ENCODE measurements at places on chromosomes 13 and 19. TPM values are rescaled to one million over a fixed set of nuclear protein-coding genes. Genes with fewer than 3 reads are reported as not detected.

The OSCAR gene
- total RNA-seq = 0.42 TPM

DNA sequence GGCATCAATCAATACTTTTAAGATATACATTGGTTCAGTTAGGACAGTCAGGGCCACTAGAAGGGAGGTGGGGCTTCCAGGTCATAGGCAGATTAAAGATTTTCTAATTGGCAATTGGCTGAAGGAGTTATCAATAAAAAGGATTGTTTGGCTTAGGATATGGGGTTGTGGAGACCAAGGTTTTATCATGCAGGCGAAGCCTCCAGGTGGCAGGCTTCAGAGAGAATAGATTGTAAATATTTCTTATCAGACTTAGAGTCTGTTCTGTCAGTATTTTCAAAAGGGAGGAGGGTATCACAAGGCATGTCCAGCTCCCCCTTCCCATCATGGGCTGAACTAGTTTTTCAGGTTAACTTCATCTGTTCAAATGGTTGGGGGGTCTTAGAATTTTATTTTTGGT, 77.4 kb upstream of the FARP1 start:
- no peak for DNase-seq

The ZNF155 gene
- total RNA-seq = 2.2 TPM

DNA sequence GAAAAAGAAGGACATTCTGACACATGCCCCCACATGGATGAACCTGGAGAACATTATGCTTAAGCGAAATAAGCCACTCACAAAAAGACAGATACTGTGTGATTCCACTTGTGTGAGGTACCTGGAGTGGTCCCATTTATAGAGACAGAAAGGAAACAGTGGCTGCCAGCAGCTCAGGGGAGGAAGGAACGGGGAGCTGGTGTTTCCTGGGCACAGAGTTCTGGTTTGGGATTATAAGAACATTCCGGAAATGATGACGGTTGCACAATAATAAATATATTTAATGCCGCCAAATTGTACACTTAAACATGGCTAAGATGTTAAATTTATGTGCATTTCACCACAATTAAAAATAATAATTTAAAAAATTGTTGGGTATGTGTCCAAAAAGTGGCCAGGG, 33.0 kb downstream of the SERP2 start:
- DNase-seq = no peak

DNA sequence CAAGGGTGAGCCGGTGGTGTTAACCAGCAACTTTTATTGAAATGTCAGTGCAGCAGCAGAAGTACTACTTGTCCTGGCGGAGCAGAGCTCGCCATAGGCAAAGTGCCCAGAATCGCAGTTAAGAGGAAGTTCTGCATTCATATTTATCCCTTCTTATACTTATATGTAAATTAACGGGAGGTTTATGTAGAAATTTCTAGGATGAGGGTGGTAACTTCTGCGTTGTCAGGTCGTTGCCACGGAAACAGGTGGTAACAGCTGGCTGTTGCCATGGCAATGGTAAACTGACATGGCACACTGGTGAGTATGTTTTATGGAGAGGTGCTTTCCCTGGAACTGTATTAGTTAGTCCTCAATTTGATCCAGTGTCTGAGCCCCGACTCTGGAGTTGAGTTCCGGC, 2494.9 kb upstream of the PCDH20 start:
- DNase-seq = no peak

The C19orf73 gene
- total RNA-seq = 0.92 TPM

The CYP4F12 gene
- total RNA-seq = not detected

The CCL25 gene
- 10.2 TPM for total RNA-seq

The COMP gene
- total RNA-seq = not detected

DNA sequence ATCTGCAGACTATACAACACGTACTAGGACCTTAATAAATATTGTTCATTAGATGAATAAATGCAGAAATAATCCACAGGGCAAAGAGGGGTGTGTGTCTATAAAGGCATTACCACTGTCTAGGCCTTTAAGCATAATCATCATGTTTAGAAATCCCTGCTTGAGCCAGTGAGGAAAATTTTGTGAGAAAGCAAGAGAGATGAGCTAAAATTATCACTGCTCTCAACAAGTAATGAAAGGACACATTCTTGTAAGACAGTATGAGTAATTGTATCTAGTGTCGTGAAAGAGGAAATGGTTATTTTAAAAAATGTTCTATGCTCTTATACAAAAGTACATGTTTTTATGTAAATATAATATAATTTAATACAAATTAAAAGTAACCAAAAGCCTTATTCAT, 1699.4 kb downstream of the PCDH9 start:
- no peak for DNase-seq

DNA sequence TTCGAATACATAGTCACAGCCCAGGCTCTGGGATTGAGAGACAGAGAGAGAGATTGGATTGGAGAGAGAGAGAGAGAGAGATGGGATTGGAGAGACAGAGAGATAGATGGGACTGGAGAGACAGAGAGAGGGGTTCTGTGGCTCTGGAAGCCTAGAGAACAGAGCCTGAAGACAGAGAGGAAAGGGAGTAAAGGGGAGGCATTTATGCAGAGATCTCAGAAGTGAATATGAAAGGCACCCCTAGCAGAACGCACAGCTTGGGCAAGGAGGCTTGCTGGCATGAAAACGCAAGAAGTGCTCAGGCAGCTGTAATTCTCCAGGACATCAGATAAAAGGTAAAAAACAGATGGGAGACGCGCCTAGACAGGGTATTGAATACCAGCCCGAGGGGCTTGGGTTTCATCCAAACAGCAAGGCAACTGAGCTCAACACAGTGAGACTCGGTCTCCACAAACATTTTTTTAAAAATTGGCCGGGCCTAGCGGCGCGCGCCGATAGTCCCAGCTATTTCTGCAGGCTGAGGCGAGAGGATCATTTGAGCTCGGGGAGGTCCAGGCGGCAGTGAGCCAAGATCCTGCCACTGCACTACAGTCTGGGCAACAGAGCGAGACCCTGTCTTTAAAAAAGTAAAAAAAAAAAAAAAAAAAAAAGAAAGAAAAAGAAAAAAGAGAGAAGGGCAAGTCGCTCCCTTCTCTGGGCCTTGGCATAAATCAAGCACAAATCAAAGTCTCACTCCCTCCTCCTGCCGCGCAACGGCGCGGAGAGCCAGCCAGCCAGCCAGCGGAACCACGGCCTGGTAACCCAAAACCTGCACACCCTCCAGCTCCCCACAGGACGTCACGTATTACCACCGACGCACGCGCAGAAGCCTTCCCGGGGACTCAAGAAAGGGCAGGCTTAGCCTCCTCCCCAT, 774 bp upstream of the PPP2R1A start:
- DNase-seq = no peak

DNA sequence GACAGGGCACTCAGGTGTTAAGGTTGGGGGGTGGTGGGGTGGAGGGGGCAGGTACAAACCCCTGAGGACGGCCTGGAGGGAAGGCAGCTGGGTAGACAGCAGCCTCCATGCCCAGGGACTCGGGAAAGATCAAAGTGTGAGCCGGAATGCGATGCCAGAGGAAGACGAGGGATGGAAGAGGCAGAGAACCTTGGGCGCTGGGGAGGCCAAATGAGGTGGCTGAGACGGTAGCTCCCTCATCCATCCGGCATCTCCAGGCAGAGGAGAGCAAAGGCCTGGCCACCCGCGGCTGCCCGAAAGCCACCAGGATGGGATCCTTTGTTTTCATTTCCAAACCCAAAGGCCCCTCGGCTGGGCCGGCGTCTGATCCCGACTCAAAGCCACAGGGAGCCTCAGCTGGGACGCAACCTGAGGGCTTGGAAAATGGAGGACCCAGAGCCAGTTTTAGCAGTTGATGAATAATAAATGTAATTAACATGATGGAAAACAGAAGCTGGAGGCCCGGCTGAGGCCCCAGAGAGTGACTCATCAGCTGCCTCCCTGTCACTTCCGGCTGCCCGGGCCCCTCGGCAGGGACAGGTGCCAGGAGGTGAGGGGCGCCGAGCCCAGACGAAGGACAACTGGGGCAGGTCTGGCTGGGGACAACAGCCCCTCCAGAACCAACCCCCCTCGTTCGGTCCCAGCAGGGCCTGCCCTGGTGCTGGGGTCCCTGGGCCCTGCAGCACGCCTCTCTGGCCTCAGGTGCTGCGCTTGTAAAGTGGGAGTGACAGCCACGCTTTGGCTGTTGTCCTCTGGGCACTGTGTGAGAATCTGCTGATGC, 61.6 kb downstream of the CEBPG start:
- DNase-seq = no peak

The FBXO27 gene
- total RNA-seq = not detected

- no peak for DNase-seq
These were observed 15.1 kb downstream of the DEDD2 start for GRCh38 chr19:42202290-42202880.

DNA sequence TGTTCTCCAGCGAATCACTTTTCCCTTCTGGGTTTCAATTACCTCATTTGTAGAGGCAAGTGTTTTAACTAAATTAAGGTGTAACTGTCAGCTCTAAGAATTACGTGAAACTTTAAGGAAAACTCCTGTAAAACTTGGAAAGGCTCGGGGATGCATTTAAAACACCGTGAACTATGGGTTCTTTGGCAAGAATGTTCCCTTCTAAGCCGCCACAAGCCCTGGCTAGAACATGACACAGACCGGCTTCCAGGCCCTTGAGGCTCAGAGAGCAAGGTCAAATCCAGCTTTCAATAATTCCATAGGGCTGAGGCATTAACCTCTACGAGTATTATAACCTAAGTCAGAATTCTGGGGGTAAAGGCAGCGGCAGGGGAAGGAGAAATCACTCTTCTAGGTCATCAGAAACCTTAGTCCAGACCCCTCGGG, 685 bp downstream of the VWA8 start:
- DNase-seq = no peak

GRCh38 chr13:20566468-20566897, 474 bp upstream of the IFT88 start:
- DNase-seq = no peak

DNA sequence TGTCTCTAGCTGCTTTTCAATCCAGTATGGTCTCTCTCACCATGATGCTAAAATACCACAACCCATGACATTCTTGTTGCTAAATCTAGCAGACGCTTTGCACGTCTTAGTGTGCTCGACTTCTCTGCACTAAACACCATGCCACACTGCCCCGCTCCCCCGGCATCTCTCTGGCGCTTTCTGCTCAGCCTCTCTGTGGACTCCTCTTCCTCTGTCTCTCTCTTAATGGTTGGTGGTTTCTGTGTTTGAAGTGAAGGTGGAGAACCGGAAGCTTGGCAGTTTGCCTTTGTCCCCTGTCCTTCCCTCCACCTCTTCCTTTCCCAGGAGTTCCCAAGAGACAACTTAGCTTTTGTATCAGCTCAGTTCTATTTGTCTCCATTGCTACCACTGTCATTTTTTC, 8.8 kb downstream of the ERCC5 start:
- DNase-seq = no peak

GRCh38 chr19:5144545-5145179, 175.7 kb downstream of the KDM4B start:
- no peak for DNase-seq

GRCh38 chr13:36666477-36667229, 7.2 kb upstream of the SERTM1 start:
- no peak for DNase-seq

The NFILZ gene
- not detected for total RNA-seq

The NDUFA7 gene
- total RNA-seq = 56.0 TPM

The SIPA1L3 gene
- 18.3 TPM for total RNA-seq

The APOC4 gene
- not detected for total RNA-seq

- DNase-seq = peak; percentile 81
These were observed 5.6 kb downstream of the BCL3 start for GRCh38 chr19:44753932-44754749.

The DCT gene
- 0.05 TPM for total RNA-seq

GRCh38 chr19:11138601-11139300, 16.8 kb downstream of the SPC24 start:
- no peak for DNase-seq

The NLRP4 gene
- total RNA-seq = not detected

The MYH14 gene
- total RNA-seq = not detected

- no peak for DNase-seq
These were observed 14.2 kb downstream of the CACNA1A start for GRCh38 chr19:13492128-13492527.

DNA sequence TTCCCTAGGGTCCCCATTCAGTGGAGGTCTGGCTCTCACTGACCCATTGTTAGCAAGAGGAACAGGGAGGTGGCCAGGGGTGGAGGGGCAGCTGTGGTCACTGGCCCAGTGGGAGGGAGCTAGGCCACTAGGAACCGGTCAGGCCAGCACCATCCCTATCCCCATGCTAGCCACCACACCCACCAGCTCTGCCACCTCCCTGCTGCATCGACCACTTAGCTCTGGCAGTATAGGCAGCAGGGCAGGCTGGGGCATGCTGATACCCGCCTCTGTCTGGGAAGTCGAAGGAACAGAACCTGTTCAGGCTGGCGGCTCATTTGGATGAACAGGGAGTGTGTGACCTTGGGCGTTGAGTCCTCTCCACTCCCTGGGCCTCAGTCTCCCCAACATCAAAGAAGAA, 4.7 kb downstream of the PPP1R13L start:
- DNase-seq = no peak

DNA sequence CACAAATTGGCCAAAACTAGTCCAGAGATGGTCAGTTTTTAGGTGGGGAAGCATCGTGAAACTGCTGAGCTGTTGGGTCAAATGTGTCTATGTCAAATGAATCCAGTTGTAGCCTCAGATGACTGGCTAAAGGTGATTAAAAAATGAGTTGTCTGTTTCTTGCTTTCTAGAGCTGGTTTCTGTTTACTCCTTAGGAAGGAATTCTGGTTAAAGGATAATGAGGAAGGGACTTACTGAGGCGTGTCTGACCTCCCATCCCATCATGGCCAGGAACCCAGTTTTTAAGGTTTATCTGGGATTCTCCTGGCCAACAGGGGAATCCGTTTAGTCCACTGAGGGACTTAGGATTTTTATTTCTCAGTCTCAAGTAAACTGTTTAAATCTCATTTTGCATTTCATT, 256.5 kb downstream of the UQCRFS1 start:
- DNase-seq = no peak

The ZNF77 gene
- 4.3 TPM for total RNA-seq

DNA sequence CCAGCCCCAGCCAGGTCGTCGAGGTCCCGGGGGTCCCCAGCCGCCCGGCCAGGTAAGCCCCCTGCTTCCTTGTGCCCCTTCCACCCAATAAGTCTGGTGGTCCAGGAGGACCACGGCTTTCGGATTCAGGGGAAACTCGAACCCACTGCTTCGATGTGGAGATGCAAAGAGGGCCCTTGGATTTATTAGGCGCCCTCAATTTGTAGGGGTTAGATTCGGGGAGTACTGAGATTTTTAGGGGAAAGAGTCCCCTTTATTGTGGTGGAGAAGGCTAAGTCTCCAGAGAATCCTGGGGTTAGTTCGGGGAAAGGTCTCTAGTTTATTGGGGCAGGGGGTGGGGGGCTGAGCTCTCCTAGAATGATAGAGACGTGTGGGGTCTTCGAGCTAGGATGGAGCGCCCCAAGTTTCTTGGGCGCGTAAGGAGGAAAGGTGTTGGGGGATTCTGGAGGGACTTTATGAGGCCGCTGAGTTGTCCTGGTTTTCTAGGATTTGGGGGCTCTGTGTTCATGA, 3.8 kb upstream of the LTBP4 start:
- DNase-seq = no peak

The MISP gene
- total RNA-seq = not detected

DNA sequence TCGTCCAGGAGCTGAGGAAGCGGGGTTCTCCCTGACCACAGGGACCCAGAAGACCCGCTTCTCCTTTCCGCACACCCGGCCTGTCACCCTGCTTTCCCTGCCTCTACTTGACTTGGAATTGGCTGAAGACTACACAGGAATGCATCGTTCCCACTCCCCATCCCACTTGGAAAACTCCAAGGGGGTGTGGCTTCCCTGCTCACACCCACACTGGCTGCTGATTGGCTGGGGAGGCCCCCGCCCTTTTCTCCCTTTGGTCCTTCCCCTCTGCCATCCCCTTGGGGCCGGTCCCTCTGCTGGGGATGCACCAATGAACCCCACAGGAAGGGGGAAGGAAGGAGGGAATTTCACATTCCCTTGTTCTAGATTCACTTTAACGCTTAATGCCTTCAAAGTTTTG, 18.9 kb downstream of the VASP start:
- no peak for DNase-seq

The KLK2 gene
- total RNA-seq = not detected

Data from activated CD8-positive, alpha-beta T cell treated with anti-CD3 and anti-CD28 coated beads, Interleukin-2, amount 10 ng/mL, durations not matched to agents 7 days and 5 days (primary cell).